Vein endothelial cell (primary cell): ENCODE measurements at places on chromosomes 2 and 18. TPM values are rescaled to one million over a fixed set of nuclear protein-coding genes. Genes with fewer than 3 reads are reported as not detected.

NT5C1B gene
- not detected in 2 replicates for total RNA-seq

HOXD1 gene
- total RNA-seq, result 16.6 and 26.8 TPM in 2 replicates

IL37 gene
- total RNA-seq, result 0.19 TPM in 1 of 2 replicates, not detected in the other

YWHAQ gene
- 297 and 494 TPM in 2 replicates for total RNA-seq

SERPINB3 gene
- total RNA-seq, result not detected in 2 replicates

CUL3 gene
- total RNA-seq, result 60.4 and 71.9 TPM in 2 replicates

ZAP70 gene
- not detected in 2 replicates for total RNA-seq

LIMS2 gene
- 14.6 and 19.6 TPM in 2 replicates for total RNA-seq

REEP1 gene
- 0.98 and 1.6 TPM in 2 replicates for total RNA-seq

CNGA3 gene
- not detected in 2 replicates for total RNA-seq

ALPP gene
- not detected in 2 replicates for total RNA-seq

PTMA gene
- total RNA-seq, result 1,152 and 1,307 TPM in 2 replicates

G6PC2 gene
- not detected in 2 replicates for total RNA-seq

SP9 gene
- not detected in 2 replicates for total RNA-seq

ERBB4 gene
- under 0.01 TPM in 2 replicates for total RNA-seq
